ENCODE measurements at places on chromosomes 2 and 18. TPM values are rescaled to one million over a fixed set of nuclear protein-coding genes. Genes with fewer than 3 reads are reported as not detected.

The ADD2 gene
- total RNA-seq = 0.04 TPM

The CHST9 gene
- not detected for total RNA-seq

The GORASP2 gene
- 76.4 TPM for total RNA-seq

The NDC80 gene
- total RNA-seq = 9.5 TPM

The EIPR1 gene
- 57.9 TPM for total RNA-seq

The THSD7B gene
- total RNA-seq = not detected

The RAPGEF4 gene
- 1.8 TPM for total RNA-seq

The IL36RN gene
- total RNA-seq = 0.15 TPM

The GULP1 gene
- total RNA-seq = 10.3 TPM

The CRYGC gene
- not detected for total RNA-seq

The LRP1B gene
- under 0.01 TPM for total RNA-seq

The NAT8 gene
- not detected for total RNA-seq

The MEX3C gene
- 38.6 TPM for total RNA-seq

The KCNG2 gene
- total RNA-seq = not detected

The TET3 gene
- total RNA-seq = 2.7 TPM

The GLB1L gene
- total RNA-seq = 10.2 TPM

The SFTPB gene
- total RNA-seq = not detected

The BCL11A gene
- total RNA-seq = 4.6 TPM

The VIT gene
- total RNA-seq = 0.27 TPM

The MC5R gene
- total RNA-seq = not detected

The CREG2 gene
- total RNA-seq = 0.31 TPM

The TCF23 gene
- not detected for total RNA-seq

The ASXL2 gene
- total RNA-seq = 11.8 TPM

The GALNT14 gene
- total RNA-seq = 34.3 TPM

The EMX1 gene
- not detected for total RNA-seq

The PPM1B gene
- 10.0 TPM for total RNA-seq

The LIMS4 gene
- not detected for total RNA-seq

The DSG2 gene
- 73.2 TPM for total RNA-seq

The IDH1 gene
- total RNA-seq = 114 TPM

The CSRNP3 gene
- 5.9 TPM for total RNA-seq

The ANKRD62 gene
- not detected for total RNA-seq

The TMEM185B gene
- total RNA-seq = 29.8 TPM

The EVX2 gene
- not detected for total RNA-seq

The GAREM2 gene
- 0.94 TPM for total RNA-seq

The CD8B2 gene
- total RNA-seq = not detected

The STAT4 gene
- total RNA-seq = 4.5 TPM

The RAMP1 gene
- 8.2 TPM for total RNA-seq

Measured in hair follicular keratinocyte (primary cell).